ENCODE measurements at places on chromosomes 16 and 17.

GRCh38 chr16:997440-998051 is 16.0 kb downstream of the SOX8 start:
- peak; percentile 49 for DNase-seq

- DNase-seq = no peak
These were observed 16.0 kb upstream of the LRRC75A start for GRCh38 chr17:16507918-16508533.

GRCh38 chr16:29927070-29927905 is 1.3 kb upstream of the KCTD13 start:
- no peak for DNase-seq

- DNase-seq = no peak
These were observed 48.9 kb downstream of the MRM1 start for GRCh38 chr17:36650096-36650775.

GRCh38 chr17:81387100-81388090 is 7.9 kb upstream of the BAHCC1 start:
- no peak for DNase-seq

DNA sequence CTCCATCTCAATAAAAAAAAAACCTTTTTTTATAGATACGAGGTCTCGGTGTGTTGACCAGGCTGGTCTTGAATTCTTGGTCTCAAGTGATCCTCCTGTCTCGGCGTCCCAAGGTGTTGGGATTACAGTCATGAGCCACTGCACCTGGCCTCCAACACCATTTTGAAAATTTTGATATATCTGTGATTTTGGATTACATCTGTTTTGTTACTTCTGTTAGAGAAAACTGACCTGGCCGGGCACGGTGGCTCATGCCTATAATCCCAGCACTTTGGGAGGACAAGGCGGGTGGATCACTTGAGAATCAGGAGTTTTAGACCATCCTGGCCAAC is 18.6 kb downstream of the RMI2 start:
- DNase-seq = no peak

- DNase-seq = no peak
These were observed 17.1 kb downstream of the RND2 start for GRCh38 chr17:43042025-43042628.

- no peak for DNase-seq
These were observed 7.8 kb downstream of the NTN1 start for GRCh38 chr17:9028988-9029570.

- DNase-seq = no peak
These were observed 1.6 kb downstream of the SLC47A2 start for GRCh38 chr17:19714542-19715411.

DNA sequence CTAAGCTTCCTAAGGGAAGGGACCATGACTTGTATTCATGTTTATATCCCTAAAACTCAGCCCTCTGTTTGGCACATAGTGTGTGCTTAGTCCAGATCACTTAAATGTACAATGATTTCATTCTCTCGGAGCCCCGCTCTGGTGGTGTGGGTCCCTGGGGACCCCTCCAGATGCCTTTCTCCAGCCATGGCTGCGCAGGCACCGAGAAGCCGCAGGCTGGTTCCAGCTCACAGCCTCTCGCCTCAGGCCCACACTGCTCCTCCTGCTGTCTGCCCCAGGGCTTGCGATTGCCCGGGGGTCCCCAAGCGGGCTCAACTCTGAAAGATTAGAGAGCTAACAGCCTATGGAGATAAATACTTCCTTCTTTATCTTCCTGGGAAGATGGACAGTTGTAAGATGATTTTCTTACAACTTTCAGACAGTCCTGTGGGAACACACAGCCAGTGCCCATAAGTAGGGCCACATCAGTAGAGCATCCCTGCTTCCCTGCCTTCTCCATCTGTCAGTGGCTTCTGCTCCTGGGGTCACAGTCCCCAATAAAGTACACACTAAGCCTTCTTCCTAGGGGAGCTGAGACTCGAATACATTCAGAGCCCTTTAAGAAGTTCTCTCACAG is 66.2 kb downstream of the CENPV start:
- no peak for DNase-seq

- no peak for DNase-seq
These were observed 184.6 kb downstream of the TMEM132E start for GRCh38 chr17:34763728-34764665.

DNA sequence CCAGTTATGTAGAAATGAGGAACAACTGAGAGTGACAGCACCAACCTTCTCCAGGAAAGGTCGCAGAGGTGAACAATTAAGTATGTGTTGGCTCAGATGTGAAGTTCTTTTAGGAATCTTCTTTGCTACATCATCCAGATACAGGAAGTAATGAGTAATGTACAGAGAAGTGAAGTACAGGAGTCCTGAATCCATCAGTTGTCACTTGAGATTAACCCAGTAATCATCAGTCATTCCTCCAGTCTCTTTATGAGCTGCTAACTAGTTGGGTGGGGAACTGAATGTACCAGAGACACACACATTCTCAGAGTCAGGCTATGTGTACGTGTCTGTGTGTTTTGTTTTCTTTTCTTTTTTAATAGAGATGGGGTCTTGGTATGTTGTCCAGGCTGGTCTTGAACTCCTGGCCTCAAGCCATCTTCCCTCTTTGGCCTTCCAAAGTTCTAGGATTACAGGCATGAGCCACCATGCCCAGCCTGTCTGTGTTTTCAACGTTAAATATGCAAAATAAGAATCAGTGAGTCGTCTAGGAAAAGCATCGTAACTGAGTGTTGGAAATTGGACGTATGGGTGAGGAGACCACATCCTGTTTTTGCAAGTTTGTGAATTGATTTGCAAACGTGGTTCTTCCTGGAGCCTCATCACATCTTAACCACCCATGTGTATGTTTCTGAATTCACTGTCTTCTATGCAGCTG is 19.9 kb downstream of the ZNF200 start:
- peak; percentile 26 for DNase-seq

- no peak for DNase-seq
These were observed 5.8 kb upstream of the RPRML start for GRCh38 chr17:46984892-46985291.

DNA sequence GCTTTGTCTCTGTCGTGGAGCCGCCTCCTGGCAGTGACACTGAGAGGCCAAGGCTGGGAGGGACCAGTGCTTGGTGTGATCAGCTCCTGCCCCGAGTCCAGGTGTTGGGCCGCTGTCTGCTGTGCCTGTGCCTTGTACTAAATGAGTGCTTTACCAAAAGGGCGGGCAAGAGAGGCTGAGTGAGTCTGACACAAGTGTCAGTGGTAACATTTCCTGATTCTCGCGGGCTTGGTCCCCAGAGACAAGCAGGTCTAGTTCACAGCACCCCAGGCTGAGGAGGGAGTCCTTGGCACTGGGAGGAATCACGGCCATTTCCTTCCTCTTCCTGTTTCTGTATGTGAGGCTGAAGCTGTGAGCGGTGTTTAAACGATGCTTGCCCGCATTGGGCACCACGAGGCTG is 30.2 kb downstream of the PLD6 start:
- DNase-seq = no peak

DNA sequence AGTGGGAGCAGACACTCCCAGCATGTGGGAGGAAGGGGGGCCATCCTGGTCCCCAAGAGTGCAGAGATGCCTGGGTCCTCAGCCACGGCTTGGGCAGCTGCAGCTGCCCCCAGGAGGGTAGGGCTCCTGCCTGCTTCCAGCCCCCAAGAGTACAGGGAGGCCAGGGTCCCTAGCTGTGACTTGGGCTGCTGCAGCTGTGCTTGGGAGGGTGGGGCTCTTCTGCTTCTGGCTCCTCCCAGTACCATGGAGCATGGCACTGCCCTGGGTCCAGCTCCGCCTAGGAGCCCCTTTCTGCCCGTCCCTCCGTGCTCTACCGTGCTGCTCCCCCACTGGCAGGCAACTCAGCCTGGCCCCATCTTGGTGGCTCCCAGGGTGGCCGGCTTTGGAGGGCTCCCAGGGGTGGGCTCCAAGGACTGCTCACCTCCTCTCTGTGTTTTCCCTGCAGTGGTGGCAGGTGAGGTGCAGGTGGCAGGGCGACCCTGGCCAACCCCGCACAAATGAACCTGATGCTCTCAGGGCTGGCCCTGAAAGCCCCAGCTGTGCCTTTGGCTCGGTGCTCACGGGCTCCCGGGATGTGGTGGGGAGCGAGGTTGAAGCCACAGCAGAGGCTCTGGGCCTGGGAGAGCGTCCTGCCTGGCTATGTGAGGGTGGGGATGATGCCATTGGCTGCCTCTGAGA is 18.5 kb upstream of the USP22 start:
- DNase-seq = no peak

DNA sequence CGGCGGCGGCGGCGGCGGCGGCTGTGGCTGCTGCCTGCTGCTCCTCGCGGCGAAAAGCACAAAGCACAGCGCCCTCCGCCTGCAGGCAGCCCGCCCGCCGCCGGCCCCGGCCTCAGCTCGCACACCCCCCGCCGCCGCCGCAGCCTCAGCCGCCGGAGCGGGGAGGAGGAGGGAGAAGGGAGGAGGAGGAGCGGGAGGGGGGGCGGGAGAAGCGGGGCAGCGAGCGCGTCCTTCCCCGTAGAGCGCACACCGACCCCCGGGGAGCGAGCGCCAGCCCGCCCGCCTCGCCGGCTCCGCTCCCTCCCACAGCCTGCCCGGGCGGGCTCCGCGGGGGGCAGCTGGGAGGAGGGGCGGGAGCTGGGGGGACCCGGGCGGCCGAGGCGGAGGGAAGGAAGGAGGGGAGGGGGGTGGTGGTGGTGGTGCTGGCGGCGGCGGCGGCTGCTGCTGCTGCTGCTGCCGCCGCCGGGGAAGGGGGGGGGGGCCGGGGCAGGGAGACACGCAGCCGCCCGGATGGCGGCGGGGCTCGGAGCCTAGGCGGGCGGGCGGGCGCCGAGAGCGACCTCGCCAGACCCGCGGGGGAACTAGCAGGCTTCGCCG is at the start of gene UBTF:
Gene UBTF, minus strand, starts transcription at position 60 of the 597 bp plus-strand sequence. CDS start 1,446 bp downstream, outside the sequence.
- DNase-seq = peak; percentile 66

DNA sequence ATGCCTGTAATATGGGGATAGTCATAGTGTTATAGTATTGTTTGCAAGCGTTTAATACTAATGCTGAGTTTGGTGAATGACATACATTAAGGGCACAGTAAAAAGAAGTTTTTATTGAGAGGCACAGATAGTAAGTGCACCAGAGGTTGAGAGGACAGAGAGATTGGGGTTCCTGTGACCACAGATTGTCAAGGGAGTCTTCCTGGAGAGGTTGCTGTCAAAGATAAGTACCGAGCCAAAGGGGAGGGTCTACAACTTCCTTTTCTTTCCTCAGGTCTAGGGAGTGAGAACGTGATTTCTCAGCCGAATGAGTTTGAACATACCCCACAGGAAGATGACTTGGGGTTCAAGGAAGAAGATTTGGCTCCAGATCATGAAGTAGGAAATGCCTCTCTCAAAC is 1.8 kb downstream of the ZNF48 start:
- DNase-seq = no peak

All from T-helper 22 cell (primary cell).